ENCODE measurements at places on chromosomes 3 and 15.

DNA sequence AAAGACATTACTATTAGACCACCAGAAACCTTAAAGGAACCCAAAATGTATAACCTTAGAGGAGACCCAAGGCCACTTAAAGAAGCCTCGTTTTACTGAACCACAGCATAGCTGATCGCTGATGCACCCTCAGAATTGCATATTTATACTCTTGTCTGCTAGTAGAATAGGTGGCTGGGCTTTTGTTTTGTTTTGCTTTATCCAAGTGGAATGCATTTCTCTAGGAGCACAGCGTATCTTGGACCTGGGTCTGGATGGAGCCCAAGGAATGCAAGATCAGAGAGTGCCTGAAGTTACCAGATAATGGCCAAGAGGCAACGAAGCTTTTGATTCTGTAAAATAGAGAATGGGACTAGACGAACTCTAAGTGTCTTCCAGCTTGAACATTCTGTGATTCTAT is 129.2 kb upstream of the COL8A1 start:
- DNase-seq, result no peak

DNA sequence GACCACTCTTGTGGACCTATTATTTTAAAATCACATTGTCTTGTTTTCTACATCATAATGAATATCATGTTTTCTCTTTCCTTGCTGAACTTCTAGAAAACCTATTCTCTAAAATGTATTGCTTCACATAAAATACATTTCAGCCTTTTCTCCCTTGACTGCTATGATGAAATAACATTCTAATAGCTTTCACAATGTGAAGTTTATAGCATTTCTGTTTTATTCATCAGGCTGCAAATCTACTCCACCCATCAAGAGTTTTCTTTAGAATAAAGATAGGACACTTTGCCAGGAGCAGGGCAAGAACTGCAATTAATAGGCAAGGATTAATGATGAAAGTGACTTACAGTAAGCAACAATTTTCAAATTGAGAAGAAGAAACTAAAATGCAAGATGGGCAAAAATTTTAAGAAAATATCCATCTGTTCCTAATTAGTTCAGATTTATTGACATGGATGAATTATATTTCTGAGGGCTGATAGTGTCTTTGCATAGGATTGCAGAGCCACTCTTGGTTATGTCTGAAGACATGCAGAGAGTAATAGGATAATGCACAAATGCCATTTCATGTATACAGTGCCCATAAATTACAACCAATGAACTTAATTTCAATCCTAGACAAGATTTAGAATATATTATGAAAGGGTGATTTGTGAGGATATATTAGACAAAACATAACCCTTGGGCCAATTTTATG is 21.7 kb downstream of the LEKR1 start:
- DNase-seq, result no peak

- no peak for DNase-seq
Observed at GRCh38 chr3:129736070-129736469, 129.6 kb upstream of the PLXND1 start.

GRCh38 chr3:167723025-167723512 is 11.6 kb downstream of the PDCD10 start:
- no peak for DNase-seq

DNA sequence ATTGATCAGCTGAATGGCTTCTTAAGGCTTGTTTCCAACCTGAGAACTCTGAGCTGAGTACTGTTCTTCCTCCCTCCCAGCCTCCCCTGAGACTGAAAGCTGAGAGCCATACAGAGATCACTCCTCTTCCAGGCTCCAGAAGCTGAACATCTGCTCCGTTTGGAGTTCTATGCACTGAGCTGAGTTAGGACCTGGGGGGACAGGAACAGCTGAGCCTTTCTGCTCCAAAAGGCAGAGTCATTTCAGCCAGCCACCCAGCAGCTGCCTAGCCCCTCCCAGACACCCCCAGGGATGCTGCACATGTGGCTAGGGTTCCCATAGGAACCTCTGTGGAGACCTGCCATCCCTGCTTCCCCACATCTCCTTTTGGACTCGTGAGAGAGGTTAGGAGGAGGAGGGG is 64.2 kb upstream of the GLCE start:
- no peak for DNase-seq

DNA sequence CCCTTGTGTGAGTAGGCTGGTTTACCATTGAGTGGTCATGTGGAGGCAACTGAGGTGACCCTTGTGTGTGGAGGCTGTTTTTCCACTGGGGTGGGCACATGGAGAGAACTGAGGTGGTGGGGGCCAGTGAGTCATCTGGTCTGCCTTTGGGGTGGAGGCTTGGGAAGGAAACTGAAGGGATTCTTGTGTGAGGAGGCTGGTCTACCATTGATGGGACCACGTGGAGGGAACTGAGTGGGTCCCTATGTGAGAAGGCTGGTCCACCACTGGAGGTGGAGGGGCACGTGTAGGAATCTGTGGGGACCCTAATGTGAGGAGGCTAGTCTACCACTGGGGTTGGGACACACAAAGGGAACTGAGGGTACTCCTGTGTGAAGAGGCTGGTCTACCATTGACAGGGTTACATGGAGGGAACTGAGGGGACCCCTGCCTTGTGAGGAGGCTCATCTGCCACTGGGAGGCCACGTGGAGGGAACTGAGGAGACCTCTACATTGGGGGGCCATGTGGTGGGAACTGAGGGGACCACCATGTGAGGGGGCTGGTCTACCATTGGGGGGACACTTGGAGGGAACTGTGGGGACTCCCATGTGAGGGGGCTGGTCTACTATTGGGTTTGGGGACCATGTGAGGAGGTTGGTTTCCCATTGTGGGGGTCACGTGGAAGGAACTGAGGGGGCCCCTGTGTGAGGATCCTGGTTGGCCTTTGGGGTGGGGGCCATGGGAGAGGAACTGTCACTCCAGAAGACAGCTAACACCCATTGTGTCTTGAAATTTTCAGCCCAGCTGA is 164.5 kb downstream of the WNT7A start:
- no peak for DNase-seq

- no peak for DNase-seq
Observed at GRCh38 chr3:61538486-61538885, 22.9 kb upstream of the PTPRG start.

GRCh38 chr3:52842424-52842823 is 7.6 kb upstream of the MUSTN1 start:
- no peak for DNase-seq

GRCh38 chr3:156465194-156465593 is 89.7 kb downstream of the SSR3 start:
- no peak for DNase-seq

- no peak for DNase-seq
Observed at GRCh38 chr3:73561494-73561893, 63.2 kb downstream of the PDZRN3 start.

- DNase-seq, result peak; percentile 77
Observed at GRCh38 chr3:127970966-127971592, 56.0 kb downstream of the KBTBD12 start.

- no peak for DNase-seq
Observed at GRCh38 chr3:111781561-111782446, 77.3 kb upstream of the PHLDB2 start.

DNA sequence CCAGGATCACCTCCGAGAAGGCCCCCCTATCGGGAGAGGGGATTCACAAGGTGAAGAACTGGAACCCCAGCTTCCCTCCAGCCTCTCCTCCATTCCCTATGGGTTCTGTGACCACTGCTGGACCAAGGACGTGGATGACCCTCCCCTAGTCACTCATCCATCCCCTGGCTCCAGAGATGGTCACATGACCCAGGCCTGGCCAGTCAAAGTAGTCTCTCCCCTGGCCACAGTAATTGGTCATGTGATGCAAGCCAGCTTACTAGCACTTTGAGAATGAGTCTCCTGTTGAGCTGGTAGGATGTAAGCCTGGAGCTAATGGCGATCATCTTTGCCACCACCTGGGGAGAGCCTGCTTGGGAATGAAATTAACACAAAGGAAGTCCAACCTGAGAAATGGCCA is 3.9 kb downstream of the CAMK1 start:
- peak; percentile 25 for DNase-seq

DNA sequence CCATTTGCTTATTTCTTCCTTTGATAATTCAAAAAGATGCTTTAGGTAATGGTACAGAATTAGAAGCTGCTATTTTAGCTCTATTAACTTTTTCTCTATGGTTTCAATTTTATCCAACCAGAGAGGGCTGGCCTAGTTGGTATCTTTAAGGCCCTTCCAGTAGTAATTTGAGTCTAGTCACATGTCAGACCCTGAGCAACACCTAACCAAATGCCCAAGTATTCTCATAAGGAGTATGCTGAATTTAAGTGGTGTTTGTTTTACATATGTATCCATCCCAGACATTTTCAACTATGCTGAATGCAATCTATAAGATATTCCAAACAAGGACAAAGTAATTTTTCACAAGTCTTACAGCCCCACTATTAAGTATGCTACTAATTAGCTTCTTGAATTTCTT is 9.6 kb downstream of the DNAJC19 start:
- no peak for DNase-seq

GRCh38 chr3:52072020-52072419 is 15.6 kb upstream of the DUSP7 start:
- DNase-seq, result no peak

GRCh38 chr3:37904601-37905000 is 42.9 kb downstream of the CTDSPL start:
- DNase-seq, result no peak

Data from NCI-H146 (cell line).